ENCODE measurements at places on chromosomes 12 and 14.

- DNase-seq = no peak
These were observed 174.2 kb downstream of the PPM1H start for GRCh38 chr12:62760779-62761178.

DNA sequence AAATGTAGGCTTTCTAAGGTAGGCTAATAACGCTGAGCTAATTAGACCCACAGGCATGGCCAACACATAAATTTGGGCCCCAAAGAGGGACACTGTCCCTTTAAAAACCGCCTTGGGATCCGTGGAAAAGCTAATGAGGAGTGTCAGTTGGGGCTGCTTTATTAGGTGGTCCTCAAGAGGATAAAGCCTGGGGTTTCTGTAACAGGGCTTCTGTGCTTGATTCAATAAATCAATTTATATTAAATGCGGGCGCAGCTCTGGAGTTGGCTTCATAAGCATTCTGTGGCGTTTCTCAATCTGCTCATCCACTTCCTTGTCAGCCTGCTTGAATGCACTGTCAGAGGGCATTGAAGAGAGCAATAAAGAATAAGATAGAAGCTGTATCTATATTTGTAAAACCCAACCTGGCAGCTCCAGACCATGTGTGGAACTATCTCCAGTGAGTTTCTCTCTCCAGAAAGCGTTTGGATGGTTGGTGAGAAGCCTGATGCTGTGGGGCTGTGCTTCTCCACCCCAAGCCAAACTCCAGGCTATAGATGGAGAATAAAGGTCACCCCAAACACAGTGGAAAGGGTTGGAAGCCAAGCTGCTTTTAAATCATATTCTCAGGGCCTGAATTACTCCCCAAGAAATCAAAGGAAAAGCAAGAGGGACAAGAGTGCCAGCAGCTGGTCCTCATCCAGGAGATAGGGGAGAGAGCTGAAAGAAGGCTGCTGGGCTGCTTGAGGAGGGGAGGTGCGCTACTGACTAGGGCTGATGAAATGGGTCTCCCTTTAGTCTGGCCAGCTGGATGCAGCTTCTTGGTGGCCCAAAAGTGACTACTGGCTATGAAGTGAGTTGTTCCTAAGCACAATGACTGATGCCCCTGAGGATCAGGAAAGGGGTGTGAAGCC is 222.0 kb downstream of the PPM1H start:
- no peak for DNase-seq

DNA sequence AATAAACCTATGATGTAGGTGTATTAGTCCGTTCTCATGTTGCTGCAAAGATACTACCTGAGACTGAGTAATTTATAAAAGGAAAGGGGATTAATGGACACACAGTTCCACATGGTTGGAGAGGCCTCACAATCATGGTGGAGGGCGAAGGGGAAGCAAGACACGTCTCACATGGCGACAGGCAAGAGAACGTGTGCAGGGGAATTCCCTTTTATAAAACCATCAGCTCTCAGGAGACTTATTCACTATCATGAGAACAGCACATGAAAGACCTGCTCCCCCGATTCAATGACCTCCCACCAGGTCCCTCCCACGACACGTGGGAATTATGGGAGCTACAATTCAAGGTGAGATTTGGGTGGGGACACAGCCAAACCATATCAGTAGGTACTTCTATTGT is 58.7 kb upstream of the DICER1 start:
- no peak for DNase-seq

- no peak for DNase-seq
These were observed 13.8 kb downstream of the CLBA1 start for GRCh38 chr14:104999361-104999760.

DNA sequence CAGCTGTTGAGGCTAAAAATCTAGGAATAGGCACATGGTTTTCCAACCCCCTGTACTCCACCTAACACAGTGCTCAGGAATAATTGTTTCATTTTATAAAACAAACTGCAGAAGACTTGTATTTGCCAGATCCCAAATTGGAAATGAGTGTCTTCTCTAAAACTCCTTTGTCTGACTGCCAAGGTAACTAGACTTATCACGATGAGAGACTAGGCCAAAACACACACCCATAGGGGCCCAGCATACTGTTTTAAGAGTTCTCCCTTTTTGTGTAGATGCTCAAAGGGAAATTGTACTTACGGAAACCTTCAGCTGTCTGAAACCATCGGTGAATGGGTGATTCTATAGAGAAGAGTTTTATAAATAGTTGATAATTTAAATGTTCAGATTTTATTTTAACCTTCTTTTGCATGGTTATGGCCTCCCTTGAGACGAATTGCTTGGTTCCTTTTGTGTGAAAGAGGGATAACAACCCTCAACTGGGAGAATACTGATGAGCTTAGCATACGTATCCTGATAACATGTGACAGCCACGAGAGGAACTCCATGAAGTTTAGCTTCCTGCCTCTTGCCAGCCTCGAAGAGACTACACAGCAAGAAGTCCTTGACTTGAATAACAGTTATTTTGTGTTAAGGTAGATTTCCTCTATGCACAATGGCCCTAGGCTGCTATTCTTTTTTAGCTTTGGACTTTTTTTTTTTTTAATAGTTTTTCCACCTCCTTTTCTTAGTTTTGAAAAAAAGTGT is 103.3 kb downstream of the PELI2 start:
- DNase-seq = no peak

- no peak for DNase-seq
These were observed 43.0 kb downstream of the ITPR2 start for GRCh38 chr12:26789731-26790644.

DNA sequence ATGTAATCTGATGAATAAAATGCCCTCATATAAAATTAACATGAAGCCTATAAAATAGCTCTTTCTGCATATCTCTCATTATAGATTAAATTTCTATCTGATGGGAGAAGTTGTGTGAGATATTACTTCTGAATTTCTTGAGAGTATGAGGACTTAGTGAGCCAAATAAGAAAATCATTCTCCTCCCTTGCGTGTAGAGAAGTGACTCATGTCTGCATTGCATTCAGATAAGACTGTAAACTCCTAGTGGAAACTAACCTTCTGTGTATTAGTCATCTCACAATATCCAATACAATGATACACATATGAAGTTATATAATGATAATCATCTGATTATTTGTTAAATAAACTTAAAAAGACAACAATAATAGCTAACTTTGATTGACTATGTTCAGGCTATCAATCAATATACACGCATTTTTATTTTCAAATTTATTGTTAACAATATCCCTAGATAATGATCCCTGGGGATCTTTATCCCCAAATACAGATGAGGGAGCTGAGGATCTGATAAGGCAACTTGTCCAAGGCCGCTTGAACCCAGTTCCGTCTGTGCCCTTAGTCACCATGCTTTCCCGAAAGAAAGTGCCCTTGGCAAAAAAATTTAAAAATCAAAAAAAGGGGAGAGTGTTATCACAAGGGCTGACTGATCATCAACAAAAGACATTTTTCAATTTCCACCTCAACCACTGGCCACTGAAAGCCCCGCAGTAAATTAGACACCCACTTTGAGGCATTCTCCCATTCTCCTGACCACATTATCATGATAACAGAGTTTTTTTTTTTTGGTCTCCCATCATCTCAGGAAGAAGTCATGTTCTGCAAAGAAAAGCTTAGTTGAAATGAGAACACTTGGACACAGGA is 189.2 kb upstream of the RASSF8 start:
- no peak for DNase-seq

Data from stimulated activated CD4-positive, alpha-beta T cell treated with anti-CD3 and anti-CD28 coated beads, TNF-alpha, amount 100 ng/mL, for 1 hour (primary cell).